ENCODE measurements at places on chromosomes 4 and X.

GRCh38 chr4:113637823-113638561 lies 123.5 kb downstream of the CAMK2D start:
- H3K4me1 ChIP-seq, result peaks cover 31% of the 10 kb centered on the region
- peak overlapping the region; percentile 8 for H3K4me3 ChIP-seq
- no peaks in the 10 kb centered on the region for H3K27me3 ChIP-seq
- peak overlapping the region; percentile 24 for H3K27ac ChIP-seq
- peaks cover 11% of the 10 kb centered on the region for H3K36me3 ChIP-seq

DNA sequence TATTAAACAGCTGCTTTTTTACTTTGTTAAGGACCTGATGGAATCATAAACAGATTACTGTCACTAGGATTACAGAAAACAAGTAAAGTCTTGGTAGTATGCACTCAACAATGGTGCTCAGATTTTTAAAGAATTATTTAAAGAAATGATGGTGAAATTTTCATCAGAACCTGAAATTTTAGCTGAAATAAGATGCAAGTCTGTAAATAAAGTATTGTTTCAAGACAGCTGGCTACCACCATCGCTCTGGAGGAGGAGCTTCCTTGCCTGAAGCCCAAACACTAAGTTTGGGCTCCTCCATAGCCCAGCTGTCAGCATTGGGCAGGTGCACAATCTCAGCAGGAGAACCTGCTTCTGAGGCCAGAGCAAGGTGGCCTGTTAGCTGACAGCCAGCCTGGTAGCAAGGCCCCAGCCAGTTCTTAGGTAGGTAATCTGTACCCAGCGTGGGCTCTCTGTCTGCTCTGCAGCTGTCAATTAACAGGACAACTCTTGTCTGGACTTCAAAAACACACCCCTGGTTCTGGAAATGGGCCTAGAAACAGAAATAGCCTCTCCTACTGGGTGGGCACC lies 4.6 kb downstream of the GAB1 start:
- peaks cover 6% of the 10 kb centered on the region for H3K36me3 ChIP-seq
- H3K27me3 ChIP-seq, result peaks cover 49% of the 10 kb centered on the region
- H3K27ac ChIP-seq, result no peak overlapping the region
- no peaks in the 10 kb centered on the region for H3K4me1 ChIP-seq
- H3K4me3 ChIP-seq, result no peak overlapping the region
- no peak for DNase-seq

GRCh38 chrX:6131287-6131686 lies 97.4 kb downstream of the NLGN4X start:
- no peaks in the 10 kb centered on the region for H3K4me1 ChIP-seq
- H3K4me3 ChIP-seq, result no peak overlapping the region
- DNase-seq, result no peak
- no peak overlapping the region for H3K27ac ChIP-seq
- no peaks in the 10 kb centered on the region for H3K36me3 ChIP-seq

GRCh38 chrX:46278572-46278971 lies 266.6 kb downstream of the ZNF674 start:
- no peak for DNase-seq
- no peak overlapping the region for H3K4me3 ChIP-seq
- no peaks in the 10 kb centered on the region for H3K36me3 ChIP-seq
- peaks cover 5% of the 10 kb centered on the region for H3K27me3 ChIP-seq

GRCh38 chr4:69044247-69044646 lies 52.0 kb upstream of the UGT2B7 start:
- H3K27ac ChIP-seq, result no peak overlapping the region
- H3K27me3 ChIP-seq, result no peaks in the 10 kb centered on the region
- H3K4me3 ChIP-seq, result no peak overlapping the region

All from effector memory CD8-positive, alpha-beta T cell (primary cell).